ENCODE measurements at places on chromosomes 7 and 10. TPM values are rescaled to one million over a fixed set of nuclear protein-coding genes. Genes with fewer than 3 reads are reported as not detected.
A peak's percentile ranks its signal among the peaks of the same experiment; 100 is the strongest.

SUN3 gene
- total RNA-seq: not detected

EPC1 gene
- total RNA-seq: 37.8 TPM

GNG11 gene
- total RNA-seq: not detected

DNA sequence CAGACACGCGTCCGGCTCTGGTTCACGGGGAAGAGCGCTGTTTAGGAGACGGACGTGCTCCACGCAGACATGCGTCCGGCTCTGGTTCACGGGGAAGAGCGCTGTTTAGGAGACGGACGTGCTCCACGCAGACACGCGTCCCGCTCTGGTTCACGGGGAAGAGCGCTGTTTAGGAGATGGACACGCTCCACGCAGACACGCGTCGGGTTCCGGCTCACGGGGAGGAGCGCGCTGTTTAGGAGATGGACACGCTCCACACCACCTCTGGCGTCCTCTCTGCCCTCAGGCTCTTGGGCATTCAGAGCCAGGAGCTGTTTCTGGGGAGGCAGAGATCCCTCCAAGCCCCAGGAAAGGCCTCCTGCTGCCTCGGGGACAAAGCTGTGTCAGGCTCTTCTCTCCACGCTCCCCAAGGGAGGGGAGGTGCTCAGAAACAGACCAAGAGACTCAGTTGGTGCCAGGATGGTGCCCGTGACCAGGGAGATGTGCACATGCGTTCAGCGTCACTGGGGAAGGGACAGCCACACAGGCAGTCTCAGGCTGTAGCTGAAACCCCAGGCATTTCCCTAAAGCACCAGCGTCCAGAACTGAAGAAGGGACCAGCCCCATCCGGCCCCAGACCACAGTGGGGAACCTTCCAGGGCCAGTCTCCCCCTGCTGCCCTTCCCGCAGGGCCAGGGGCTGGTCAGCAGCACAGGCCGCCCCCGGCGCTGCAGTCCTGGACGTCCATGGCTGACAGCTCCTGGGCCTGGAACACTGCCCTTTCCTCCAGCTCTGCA lies 175.6 kb downstream of the ELFN1 start:
- DNase-seq: no peak
- no peaks in the 10 kb centered on the region for H3K27me3 ChIP-seq
- H3K27ac ChIP-seq: no peak overlapping the region
- H3K4me1 ChIP-seq: no peaks in the 10 kb centered on the region

GRCh38 chr7:127850195-127850594 lies 181.0 kb downstream of the LRRC4 start:
- H3K4me3 ChIP-seq: no peak overlapping the region
- H3K36me3 ChIP-seq: peaks cover 35% of the 10 kb centered on the region
- peaks cover 50% of the 10 kb centered on the region for H3K4me1 ChIP-seq
- peak overlapping the region; percentile 88 for H3K27ac ChIP-seq
- H3K27me3 ChIP-seq: peaks cover 2% of the 10 kb centered on the region
- DNase-seq: no peak

GRCh38 chr7:40115936-40116335 lies 18.5 kb downstream of the MPLKIP start:
- H3K4me3 ChIP-seq: no peak overlapping the region
- H3K4me1 ChIP-seq: no peaks in the 10 kb centered on the region
- H3K36me3 ChIP-seq: no peaks in the 10 kb centered on the region
- no peak for DNase-seq
- H3K27me3 ChIP-seq: no peaks in the 10 kb centered on the region

Measured in activated T-helper 1 cell treated with anti-CD3 and anti-CD28 coated beads, Interleukin-12 subunit alpha, Interleukin-12 subunit beta, Interleukin-2, Interleukin-4 antibody, amounts not matched to agents 30 ng/mL and 10 ng/mL and 1 ng/mL, durations not matched to agents 14 hours and 24 hours and 36 hours (primary cell).